ENCODE measurements at places on chromosomes 4 and X.

GRCh38 chr4:108036213-108036612 is 46.5 kb downstream of the HADH start:
- DNase-seq, result no peak

DNA sequence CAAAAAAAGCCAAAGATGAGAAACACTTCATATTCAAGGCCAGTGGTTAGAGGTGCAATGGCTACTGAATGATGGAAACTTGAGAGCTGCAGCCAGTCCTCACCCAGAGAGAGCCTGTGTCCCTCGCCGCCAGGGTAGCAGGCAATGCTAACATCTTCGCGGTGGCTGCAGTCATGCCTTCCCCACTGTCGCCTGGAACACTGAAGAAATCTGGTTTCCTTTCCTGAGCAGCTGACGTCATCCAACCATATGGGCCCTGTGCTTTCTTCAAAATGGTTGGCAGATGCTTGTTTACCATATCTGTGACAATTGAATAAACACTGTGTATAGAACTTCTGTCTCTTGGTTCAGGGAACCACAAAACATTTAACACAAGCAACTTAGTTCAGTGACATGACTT is 39.7 kb downstream of the PRSS12 start:
- DNase-seq, result peak; percentile 74

- DNase-seq, result no peak
These were observed 57.0 kb downstream of the MTMR8 start for GRCh38 chrX:64338296-64338695.

GRCh38 chr4:89108091-89108490 is 3.2 kb upstream of the TIGD2 start:
- peak; percentile 3 for DNase-seq

DNA sequence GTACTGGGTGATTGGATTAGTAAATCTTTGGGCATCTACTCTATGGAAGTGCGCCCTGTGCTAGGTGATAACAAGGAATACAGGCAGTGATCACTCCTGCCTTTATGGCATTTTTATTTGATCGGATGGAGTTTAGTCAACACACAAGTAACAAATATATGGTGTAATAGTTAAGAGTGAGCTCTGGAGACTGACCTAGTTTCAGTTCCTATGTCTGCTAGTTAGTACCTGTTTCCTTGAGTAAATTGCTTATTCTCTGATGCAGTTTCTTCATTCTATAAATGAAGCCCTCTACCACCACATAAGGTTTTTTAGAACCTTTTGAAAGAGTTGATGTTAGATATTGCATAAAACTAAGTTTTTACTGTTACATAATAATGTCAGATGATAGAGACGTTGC is 134.6 kb downstream of the KDM6A start:
- no peak for DNase-seq

GRCh38 chr4:166323250-166323649 is 450.2 kb downstream of the TLL1 start:
- DNase-seq, result no peak

GRCh38 chr4:152185786-152186550 is 349.9 kb downstream of the FBXW7 start:
- DNase-seq, result no peak

- DNase-seq, result no peak
These were observed 32.2 kb downstream of the SMS start for GRCh38 chrX:21972721-21973120.

DNA sequence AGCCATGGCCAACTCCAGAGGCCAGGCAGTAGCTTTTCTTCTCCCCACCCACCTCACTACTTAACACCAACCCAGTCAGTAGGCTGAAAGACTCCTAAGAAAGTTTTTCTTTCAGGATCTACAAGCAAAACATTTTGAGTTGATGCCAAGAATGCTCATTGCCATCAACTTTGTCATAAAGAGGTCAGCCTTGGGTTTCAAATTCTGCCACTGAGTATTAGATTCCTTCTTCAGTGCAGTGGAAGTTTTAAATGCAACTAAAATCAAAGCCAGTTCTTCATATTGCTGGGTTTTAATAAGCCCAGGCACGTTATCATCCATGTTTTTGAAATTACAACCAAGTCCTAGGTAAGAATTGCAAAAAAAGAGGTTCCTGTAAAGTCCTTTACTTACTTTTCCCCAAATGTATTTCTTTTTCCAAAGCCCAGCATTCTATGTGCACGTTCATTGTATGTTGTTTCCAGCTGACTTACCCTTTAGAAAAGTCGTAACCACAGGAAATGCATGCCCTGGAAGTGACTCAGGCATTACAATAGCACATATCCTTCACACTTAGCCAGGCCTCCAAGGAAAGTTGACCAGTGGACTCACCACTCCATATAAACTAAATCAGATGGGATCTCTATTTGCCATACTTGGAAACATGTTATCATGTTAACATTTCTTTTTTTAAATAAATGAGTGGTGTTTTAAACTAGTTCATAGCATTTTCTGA is 229.9 kb downstream of the SOX3 start:
- DNase-seq, result no peak

DNA sequence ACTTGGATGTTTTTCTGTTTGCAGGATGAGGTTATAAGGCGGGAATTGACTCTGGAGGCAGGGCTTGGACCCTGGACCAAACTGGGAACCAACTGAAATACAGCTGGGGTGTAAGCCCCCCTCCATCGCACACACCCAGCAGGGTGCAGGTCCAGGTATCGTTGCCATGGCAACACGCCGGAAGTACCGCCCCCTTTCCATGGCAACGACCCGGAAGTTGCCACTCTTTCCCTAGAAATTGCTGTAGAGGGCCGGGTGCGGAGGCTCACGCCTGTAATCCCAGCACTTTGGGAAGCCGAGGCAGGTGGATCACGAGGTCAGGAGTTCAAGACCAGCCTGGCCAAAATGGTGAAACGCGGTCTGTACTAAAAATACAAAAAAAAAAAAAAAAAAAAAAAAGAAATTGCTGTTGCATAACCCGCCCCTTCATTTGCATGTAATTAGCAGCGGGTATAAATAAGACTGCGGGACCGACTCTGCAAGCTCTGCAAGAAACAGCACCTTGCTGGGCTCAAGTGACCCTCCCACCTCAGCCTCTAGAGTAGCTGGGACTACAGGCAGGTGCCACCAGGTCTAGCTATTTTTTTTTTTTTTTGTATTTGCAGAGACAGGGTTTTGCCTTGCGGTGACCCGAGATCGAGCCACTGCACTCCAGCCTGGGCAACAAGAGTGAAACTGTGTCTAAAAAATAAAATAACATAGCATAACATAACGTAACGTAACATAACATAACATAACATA is 139.6 kb downstream of the CRLF2 start:
- DNase-seq, result peak; percentile 6

All from NCI-H82 (cell line).